ENCODE measurements at places on chromosomes 11 and 22. TPM values are rescaled to one million over a fixed set of nuclear protein-coding genes. Genes with fewer than 3 reads are reported as not detected.

ZNF214 gene
- total RNA-seq, result not detected

GLYATL2 gene
- total RNA-seq, result not detected

UBQLN3 gene
- not detected for total RNA-seq

GRCh38 chr11:32311346-32312065 lies 123.8 kb downstream of the WT1 start:
- no peaks in the 10 kb centered on the region for H3K36me3 ChIP-seq
- H3K4me1 ChIP-seq, result peaks cover 3% of the 10 kb centered on the region
- no peak overlapping the region for H3K27ac ChIP-seq
- H3K27me3 ChIP-seq, result peaks cover 5% of the 10 kb centered on the region
- no peak for DNase-seq
- H3K4me3 ChIP-seq, result no peak overlapping the region

DNA sequence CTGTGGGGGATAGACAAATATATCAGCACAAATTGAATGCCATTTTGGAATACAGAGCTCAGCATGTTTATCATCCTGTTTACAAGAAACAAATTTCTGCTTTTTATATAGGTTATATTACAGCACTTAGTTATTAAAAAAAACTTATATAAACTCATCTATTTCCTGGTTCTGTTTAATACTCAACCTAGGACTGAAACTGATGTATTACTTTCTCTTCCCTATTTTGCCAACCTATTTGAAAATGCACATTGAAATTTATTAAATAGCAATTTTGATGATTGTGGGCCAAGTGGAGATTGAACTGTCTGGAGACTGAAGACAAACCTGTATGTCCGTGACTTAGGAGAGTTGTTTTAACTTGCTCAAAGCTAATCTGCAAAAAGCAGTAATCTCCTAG lies 288.3 kb upstream of the ANO3 start:
- H3K27me3 ChIP-seq, result no peaks in the 10 kb centered on the region
- H3K36me3 ChIP-seq, result no peaks in the 10 kb centered on the region

GRCh38 chr22:20111689-20112622 lies 3.9 kb upstream of the RANBP1 start:
- peak overlapping the region; percentile 93 for H3K27ac ChIP-seq
- peaks cover 37% of the 10 kb centered on the region for H3K36me3 ChIP-seq
- H3K4me1 ChIP-seq, result peaks cover 31% of the 10 kb centered on the region
- no peaks in the 10 kb centered on the region for H3K27me3 ChIP-seq
- no peak for DNase-seq

- no peaks in the 10 kb centered on the region for H3K36me3 ChIP-seq
- no peak for DNase-seq
- H3K4me3 ChIP-seq, result no peak overlapping the region
- H3K27me3 ChIP-seq, result peaks cover 36% of the 10 kb centered on the region
- H3K27ac ChIP-seq, result no peak overlapping the region
- peaks cover 1% of the 10 kb centered on the region for H3K4me1 ChIP-seq
Observed at GRCh38 chr11:19772480-19772879, 59.8 kb downstream of the NAV2 start.

All from activated CD4-positive, alpha-beta T cell treated with anti-CD3 and anti-CD28 coated beads for 36 hours (primary cell).